CD4-positive, alpha-beta T cell treated with Interleukin-10 for 1 hour (primary cell): ENCODE measurements at places on chromosomes 16 and 17.

GRCh38 chr17:2058586-2059546 is 4.0 kb downstream of the HIC1 start:
- peak; percentile 68 for DNase-seq

DNA sequence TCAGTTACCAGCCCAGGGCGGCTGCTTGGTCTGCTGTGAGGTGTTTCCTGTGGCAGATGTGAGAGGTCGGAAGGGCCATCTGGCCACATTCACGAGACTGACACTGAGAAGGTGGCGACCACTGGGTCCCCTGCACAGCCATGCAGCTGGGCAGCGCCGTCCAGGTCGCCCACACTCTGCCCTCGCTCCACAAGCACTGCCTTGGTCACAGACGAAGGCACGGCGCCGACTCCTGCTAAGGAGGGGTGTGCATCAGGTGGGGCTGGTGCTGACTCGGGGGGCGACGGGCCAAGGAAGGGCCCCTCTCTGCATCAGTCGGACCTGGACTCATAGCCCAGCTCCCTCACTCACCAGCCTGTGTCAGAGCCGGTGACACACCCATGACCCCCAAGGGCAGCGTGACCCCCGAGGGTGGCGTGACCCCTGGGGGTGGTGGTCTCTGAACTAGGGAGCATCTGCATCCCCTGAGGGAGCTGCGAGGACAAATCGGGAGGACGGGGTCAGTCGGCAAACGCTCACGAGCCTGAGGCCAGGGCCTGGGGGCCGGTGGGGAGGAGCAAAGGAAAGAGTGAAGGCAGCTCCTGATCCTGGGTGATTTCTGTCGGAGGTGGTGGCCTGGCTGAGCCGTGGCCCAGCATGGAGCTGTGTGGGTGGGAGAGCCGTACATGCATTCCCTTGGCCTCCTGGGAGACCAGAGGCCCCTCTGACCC is 30.4 kb downstream of the NME3 start:
- no peak for DNase-seq

- no peak for DNase-seq
Observed at GRCh38 chr17:27985306-27985705, 57.2 kb upstream of the NLK start.

DNA sequence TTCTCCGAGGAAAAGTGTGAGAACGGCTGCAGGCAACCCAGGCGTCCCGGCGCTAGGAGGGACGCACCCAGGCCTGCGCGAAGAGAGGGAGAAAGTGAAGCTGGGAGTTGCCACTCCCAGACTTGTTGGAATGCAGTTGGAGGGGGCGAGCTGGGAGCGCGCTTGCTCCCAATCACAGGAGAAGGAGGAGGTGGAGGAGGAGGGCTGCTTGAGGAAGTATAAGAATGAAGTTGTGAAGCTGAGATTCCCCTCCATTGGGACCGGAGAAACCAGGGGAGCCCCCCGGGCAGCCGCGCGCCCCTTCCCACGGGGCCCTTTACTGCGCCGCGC is at the start of gene ERBB2:
ERBB2 (plus strand) TSS at position 247 of the 330 bp plus-strand sequence. CDS start 175 bp downstream, outside the sequence.
- DNase-seq: no peak

DNA sequence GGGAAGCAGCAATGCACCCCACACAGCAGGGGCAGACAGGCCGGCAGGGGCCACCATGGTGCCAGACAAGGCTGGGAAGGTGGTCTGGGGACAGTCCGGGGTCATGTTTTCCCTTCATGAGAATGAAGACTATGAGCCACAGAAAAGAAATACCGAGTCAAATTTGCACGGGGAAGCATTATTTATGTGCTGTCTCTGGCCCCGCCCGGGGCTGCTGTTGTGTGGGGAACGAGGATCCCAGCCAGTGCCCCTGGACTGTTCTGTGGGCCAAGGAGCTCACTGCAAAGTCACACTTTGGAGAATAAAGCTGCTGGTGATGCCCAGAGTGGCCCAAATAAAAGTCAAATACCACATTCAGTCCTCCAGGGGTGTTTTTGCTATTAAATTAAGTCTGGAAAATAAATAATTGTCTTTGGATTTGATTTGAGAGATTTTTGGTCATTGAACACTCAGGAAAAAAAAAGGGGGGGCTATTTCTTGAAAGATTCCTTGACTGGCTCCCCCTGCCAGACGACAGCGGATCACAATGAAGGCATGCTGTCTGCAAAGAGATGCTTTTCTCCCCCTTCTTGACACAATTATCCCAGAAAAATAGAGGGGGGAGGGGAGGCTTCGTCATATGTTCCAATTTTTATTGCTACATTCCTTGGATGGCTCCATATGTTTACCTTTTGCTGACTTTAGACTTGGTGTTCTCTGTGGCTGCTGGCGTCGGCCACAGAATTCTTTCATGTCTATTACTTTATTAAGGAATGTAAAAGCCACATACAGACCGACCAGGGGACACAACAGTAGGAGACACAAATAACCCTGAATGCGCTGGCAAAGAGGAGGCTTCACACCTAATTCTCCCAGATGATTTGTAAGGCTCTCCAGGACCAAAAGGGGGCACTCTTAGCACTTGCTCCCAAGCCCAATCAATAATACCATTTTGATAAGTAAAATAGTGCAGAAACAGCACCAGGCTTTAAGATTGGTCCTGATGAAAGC is 27.1 kb upstream of the ANKFN1 start:
- peak; percentile 2 for DNase-seq

DNA sequence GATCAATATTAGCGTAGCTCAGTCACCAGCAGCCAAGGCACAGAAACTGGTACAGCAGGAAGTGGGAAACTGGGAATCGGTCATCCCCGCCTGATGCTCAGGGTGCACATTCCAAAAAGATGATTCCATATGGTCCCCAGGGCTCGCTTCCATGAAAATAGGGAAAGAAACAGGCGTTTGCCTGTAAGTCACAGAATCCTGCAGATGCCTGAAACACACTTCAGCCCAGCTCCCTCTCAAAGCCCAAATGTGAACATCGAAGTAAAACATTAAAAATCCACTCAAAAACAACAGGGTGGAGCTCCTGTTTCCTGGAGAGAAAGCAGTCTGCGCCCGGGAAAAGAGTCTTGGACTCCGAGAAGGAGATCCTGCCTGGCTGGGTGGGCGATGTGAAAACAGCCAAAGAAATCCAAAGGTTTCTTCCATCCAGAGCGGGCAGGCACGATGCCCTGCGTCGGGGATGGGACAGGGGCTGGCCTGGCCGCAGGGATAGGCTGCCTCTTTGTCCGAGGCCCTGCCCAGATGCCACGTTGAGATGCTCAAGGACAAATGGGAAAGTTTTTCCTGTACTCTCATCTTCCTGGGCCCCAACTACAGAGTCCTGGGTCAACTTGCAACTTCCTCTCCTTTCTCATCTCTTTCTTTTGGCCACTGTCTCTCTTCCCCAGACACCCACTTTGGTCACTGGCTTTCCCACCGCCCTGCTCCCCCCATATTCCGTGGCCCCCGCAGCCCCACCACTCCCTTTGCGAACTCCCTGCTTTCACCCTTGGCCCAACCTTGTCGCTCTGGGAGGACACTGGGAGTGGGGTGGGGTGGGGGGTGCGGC is 743 bp downstream of the WIPI1 start:
- no peak for DNase-seq

DNA sequence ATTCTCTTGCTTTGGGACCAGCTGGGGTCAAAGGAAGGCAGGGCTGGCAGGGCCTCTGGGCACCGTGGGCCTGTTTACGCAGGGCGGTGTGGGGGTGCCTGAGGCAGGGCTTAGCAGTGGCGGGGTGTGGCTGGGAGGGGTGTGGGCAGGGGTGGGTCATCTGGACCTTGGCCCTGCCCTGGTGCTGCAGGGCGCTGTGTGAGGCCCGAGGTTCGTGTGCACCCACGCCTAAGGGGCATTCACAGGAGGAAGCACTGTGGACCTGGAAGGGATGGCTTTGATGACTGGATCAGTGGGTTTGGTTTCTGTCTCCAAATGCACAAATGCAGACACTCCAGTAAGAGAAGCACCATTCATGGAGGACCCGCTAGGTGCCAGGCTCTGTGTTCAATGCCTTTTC is 37.3 kb downstream of the BCO1 start:
- no peak for DNase-seq

DNA sequence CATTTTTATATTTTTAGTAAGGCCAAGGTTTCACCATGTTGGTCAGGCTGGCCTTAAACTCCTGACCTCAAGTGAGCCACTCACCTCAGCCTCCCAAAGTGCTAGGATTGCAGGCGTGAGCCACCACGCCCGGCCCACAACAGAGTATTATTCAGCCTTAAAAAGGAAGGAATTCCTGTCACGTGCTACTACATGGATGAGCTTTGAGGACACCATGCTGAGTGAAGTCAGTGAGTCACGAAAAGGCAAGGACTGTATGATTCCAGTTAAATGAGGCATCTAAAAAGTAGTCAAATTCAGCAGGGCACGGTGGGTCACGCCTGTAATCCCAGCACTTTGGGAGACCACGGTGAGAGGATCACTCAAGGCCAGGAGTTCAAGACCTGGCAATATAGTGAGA is 9.7 kb downstream of the CSF3 start:
- no peak for DNase-seq

DNA sequence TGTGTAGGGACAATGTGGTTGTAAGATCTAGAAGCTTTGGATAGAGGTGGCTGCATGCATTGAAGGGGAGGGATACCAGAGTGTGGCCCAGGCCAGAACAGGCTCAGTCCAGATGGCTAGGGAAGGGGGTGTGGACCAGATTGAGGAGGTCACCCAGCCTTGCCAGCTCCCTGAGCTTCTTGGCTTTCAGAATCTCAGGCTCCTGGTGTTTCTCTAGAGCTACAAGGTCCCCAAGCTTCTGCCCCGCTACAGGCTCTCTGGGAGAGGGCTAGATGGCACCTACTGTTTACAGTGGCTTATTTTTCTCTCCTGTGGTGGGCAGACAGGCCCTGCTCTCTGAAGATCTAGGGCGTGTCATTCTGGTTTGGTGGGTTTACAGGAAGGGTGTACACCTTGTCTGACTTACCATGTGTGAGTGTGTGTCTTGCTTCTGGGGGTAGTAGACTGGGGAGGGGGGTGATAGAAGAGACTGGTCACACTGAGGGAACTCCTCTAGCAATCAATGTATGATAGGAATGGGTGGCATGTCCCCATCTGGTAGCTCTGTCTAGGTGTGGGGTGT is 1.1 kb downstream of the RARA start:
- no peak for DNase-seq

GRCh38 chr17:20218272-20218671 is 209.1 kb downstream of the SPECC1 start:
- no peak for DNase-seq

DNA sequence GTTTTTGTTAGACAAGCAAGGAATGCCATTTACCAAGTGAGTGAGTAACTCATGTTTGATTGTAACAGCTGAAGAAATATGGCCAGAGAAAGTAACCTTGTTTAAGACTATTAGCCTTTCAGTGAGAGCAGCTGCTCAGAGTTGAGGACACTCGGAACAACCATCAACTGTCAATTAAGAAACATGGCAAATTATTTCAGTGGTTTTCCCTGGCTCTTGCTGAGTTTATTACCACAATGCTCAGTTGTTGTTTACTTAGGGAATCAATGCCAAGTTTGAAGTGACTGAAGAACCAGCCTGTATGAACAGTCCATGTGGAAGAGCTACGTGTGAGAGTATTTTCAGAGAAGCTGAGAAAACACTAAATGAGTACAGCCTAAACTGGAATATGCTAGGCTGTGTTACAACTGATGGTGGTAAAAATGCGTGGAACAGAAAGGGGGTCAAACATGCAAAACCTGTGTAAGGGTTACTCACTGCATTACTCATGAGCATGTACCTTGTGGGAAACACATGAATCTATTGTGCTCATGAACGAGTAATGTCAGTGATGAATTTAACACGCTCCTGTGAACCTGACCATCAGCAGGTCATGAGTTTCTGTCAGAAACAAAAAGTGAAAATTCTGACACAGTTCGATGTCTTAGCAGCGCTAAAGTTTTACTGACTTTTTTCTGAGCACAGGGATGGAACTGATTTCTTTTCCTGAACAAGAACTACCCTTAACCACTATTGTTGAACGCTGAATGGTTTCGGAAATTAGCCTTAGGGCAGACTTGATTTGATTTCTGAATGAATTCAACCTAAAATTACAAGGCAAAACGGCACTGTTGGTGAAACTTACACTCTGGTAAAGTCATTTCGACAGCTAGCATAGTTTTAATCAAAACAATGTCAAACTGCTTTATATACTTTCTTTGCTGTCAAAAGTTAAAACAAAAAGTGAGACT is 33.5 kb downstream of the GNA13 start:
- no peak for DNase-seq

- DNase-seq: no peak
Observed at GRCh38 chr16:1527836-1528811, 5.3 kb upstream of the TMEM204 start.

DNA sequence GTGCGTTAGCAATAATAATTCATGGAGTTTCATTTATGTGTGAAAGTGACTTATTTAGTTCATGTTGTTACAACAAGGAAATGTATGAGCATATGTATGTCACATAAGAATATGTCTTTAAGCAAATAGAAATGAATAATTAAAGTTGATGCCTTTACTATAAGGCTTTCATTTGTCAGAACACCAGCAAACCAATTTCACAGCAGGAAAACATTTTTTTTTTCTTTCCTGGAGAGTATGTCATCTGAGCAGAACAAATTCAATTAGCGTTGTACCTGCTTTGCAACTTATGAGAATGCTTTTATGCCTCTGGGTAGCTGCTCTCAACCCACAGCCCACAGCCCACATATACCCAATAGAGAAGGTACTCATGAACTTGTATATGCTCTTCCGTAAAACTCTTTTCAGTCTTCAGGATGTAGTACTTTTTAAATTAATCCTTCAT is 26.3 kb upstream of the APOH start:
- peak; percentile 20 for DNase-seq

DNA sequence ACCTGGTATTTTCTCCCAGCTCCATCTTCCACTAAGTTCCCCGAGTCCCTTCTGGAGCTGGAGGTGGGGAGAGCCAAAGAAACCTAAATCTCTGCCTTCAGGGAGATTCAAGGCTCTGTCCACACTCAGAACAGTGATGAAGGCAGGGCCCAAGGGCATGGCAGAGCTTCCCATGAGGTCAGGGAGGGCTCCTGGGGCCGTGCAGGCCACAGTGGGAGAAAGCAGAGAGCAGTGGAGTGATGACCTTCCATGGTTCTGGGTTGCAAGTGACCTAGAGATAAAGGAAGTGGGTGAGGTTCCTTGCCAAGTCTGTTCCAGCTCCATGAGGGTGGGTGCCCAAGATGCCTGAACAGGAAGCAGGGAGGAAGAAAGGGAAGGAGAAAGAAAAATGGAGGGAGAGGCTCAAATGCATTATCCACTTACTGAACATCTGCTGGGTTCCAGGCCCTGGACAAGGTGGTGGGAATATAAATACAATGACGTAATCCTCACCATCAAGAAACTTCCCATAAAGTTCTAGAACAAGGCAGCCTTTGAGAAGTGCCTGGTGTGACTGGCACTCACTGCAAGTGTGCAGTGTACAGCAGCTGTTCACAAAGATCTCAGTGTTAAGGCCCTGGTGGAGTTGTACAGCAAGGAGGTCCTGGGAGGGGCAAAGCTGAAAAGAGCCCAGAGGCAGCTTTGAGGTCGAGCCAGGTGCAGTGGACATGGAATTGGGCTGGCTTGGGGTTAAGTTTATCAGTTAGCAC is 13.3 kb downstream of the TBKBP1 start:
- no peak for DNase-seq

- DNase-seq: no peak
Observed at GRCh38 chr16:77331802-77332586, 102.8 kb downstream of the ADAMTS18 start.
